ENCODE measurements at places on chromosomes 7 and 10. TPM values are rescaled to one million over a fixed set of nuclear protein-coding genes. Genes with fewer than 3 reads are reported as not detected.

GBX1 gene
- total RNA-seq: not detected

ACTL6B gene
- not detected for total RNA-seq

CRPPA gene
- 0.85 TPM for total RNA-seq

ABLIM1 gene
- total RNA-seq: 76.6 TPM

FBXL13 gene
- total RNA-seq: 0.21 TPM

GIMAP2 gene
- not detected for total RNA-seq

AS3MT gene
- total RNA-seq: 2.1 TPM

FANK1 gene
- total RNA-seq: 10.2 TPM

IFIT3 gene
- 0.93 TPM for total RNA-seq

ADARB2 gene
- not detected for total RNA-seq

OPN1SW gene
- not detected for total RNA-seq

FZD1 gene
- 9.2 TPM for total RNA-seq
